ENCODE measurements at places on chromosomes 7 and 10.
A peak's percentile ranks its signal among the peaks of the same experiment; 100 is the strongest.

DNA sequence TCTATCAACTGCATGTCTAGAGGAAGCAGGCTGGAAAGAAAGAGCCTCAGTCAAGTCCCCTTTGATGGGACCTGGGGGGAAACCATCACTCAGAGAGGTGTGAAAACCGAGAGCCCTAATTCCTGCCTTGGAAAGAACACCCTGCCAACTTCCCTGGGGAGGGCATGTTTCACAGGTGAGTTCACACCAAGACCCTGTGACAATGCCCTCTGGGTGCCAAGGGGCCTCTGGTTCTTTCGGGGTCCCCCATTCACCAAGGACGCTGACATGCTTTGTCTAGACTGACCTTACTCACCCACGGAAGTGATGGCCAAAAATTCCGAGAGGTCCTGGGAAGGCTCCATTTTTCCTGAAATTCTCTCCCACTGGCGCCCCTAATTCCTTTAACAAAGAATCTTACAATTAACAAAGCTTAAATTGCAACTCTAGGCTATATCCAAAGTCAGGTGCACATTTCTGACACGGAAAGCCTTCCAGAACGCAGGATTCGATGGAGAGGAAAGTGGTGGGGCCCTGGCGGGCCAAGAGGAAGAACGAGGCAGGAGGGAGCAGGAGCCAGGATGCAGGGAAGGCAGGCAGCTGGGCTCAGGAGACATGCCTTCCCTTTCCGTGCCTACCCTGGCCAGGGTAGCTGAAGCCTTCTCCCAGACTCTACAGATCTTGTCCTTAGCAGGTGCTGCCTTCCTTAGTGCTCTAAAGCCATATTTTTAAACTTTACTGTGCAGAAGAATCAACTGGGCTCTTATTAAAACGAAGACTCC is 23.7 kb downstream of the VSTM4 start:
- DNase-seq: no peak

- peak; percentile 17 for DNase-seq
These were observed 194.0 kb downstream of the TAX1BP1 start for GRCh38 chr7:27933671-27934565.

- DNase-seq: no peak
These were observed 729.9 kb downstream of the ZWINT start for GRCh38 chr10:55631071-55631654.

GRCh38 chr10:77741746-77742145 is 104.1 kb upstream of the KCNMA1 start:
- no peak for DNase-seq

GRCh38 chr7:3551536-3551935 is 250.5 kb downstream of the SDK1 start:
- DNase-seq: no peak

- no peak for DNase-seq
These were observed 118.0 kb upstream of the KMT2C start for GRCh38 chr7:152553671-152554317.

GRCh38 chr10:28853195-28853594 is 175.9 kb downstream of the BAMBI start:
- no peak for DNase-seq

DNA sequence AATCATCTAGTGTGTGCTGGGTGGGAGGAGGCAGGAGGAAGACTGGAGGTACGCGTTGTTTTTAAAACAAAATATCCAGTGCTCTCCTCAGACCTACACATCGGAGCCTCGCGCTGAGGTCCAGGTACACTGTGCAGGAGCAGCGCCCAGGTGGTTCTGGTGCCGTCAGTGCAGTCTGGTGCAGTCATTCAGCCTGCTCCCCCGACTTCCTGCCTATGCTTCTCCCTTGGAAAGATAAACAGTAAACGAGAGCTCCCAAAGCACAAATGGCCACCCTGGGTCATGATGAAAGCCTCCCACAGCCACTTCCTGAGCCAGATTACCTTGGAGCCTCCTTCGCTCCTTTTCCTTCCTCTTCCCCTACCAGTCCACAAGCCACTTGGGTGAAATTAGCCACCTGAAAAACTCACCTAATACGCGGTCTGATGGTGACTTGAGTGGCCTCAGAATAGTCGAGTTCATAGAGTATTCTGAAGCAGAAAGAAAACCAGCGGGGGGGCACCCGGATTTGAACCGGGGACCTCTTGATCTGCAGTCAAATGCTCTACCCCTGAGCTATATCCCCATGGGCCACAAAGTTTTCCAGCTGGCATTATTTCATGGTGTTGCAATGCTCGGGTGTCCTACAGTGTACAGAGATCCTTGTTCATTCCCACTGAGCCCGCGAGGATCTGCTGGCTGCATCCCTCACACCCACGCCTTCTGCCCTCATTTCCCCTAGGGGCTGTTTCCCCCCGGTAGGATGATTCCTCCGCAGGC is 82.5 kb downstream of the ZNF467 start:
- no peak for DNase-seq

DNA sequence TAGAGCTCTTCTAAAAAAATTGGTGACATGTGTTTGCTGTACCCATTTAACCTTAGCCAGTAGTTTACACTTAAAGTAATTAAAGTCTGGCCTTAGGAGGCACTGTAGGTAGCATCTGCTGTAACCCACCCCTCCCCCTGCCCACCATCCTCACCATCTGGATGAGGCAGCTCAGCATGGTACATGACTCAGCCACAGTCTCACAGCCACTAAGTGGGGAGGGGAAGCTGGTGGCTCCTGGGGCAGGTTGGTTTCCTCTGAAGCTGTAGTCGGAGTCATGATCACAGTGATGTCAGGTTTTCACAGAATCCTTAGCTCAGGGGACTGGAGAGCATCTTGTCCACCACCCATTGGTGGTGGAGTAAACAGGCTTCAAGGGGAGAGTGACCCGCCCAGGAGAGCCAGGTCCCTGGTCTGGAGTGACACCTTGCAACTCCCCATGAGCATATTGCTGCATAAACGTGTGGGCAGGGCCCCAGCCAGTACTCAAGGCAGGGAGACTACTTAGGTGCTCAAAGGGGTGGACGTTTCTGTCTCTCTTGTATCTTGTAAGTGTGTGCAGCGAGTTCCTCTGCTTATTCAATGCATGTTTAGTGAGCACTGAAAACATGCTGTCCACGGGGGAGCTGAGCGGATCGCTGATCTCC is 125.9 kb downstream of the GRK5 start:
- DNase-seq: no peak

DNA sequence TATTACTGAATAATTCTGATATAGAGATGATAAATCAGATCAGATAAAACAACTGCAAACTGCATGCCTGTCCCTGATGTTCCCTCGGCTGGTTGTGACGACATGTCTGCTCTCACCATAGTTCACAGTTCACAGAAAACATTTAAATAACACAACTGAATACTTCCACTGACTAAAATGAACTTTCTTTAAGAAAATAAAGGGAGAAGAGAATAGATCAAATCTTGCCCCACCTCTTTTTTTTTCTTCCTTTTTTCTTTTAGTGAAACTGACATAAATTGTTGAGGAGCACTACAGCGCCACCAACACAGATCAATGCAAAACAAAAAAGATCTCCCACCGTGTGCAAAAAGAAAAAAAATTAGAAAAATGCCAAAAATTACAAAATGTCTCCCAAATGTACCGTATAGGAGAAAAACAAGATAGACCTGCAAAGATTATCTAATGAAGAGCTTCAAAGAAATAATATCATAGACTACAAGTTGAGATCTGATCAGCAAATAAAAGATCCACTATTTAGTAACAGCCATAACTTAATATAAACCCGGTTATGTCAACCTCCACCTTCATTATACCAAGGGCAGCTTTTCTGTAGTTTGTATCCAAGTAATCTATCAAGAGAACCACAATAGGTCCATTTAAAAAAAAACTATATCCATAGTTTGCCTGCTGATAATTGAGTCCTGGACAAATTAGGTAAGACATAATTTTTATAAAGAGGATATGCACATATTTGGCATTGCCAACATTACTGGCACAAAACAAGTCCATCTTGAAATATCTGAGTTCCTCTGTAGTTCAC is 30.7 kb upstream of the EPC1 start:
- no peak for DNase-seq

GRCh38 chr7:129047761-129048160 is 7.2 kb downstream of the TNPO3 start:
- no peak for DNase-seq

GRCh38 chr10:79438699-79439085 is 6.7 kb downstream of the ZCCHC24 start:
- DNase-seq: no peak

GRCh38 chr10:87706731-87707130 is 47.1 kb downstream of the PAPSS2 start:
- no peak for DNase-seq

- DNase-seq: no peak
These were observed 233.2 kb upstream of the PPP2R2D start for GRCh38 chr10:131667561-131667960.

GRCh38 chr7:25625306-25625992 is 397.2 kb upstream of the NPVF start:
- peak; percentile 79 for DNase-seq

DNA sequence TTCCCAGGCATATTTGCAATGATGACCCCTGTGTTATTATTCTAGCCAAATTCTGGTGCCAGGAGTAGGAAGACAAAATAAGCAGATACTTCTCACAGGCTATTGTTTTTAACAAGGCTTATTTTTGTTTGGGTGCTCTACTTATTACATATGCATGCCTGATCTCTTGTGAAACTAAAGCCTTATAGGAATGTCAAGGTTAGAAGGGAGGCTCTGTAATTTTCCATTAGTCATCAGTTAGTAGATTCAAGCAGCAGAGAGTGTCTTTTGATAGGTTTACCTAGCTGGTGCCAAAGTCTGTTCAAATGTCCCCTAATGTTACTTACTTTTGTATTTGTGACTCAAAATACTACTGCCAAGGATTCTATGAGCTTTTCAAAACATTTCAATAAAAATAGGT is 11.7 kb upstream of the TMEM106B start:
- no peak for DNase-seq

GRCh38 chr10:5540891-5541290 is 16.1 kb downstream of the CALML3 start:
- DNase-seq: no peak

GRCh38 chr10:18822156-18822555 is 162.9 kb downstream of the ARL5B start:
- DNase-seq: no peak

DNA sequence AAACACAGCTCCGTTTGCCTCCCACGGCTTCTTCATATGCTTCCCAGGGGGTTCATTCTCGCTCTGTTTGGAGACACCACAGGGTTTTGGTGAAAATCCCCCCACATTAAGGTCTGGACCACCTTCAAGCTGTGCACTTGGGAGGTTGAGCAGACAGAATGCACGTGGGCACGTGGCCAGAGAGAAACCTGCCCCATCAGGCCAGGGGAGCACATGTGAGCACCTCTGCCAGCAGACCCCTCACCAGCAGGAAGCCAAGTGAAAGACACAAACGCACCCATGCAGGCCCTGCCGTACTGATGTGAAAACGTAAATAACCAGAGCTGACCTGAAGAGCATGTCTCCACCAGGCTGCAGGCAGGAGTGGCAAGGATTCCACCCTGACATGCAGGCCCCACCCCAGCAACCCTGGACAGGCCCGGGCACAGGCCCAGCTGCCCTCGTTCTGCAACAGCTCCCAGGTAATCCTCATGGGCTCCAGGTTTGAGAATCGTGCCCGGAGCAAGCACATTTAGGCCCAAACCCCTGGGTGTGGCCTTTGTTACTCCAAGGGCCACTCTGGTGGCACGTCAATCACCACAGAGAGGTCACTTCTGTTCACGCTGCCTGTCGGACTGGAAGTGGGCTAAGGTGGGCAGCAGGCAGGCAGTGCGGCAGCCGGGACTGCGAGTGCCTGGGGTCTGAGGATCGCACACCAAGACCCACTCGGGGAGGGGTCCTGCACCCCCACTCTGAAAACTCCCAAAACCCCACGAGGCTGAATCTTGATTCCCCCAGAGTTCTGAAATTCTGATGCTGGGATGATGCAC is 184.4 kb downstream of the PTPRN2 start:
- DNase-seq: no peak

- DNase-seq: no peak
These were observed 44.0 kb upstream of the ITGB1 start for GRCh38 chr10:33001908-33002492.

- no peak for DNase-seq
These were observed 102.3 kb downstream of the SLC25A13 start for GRCh38 chr7:96219378-96220130.

DNA sequence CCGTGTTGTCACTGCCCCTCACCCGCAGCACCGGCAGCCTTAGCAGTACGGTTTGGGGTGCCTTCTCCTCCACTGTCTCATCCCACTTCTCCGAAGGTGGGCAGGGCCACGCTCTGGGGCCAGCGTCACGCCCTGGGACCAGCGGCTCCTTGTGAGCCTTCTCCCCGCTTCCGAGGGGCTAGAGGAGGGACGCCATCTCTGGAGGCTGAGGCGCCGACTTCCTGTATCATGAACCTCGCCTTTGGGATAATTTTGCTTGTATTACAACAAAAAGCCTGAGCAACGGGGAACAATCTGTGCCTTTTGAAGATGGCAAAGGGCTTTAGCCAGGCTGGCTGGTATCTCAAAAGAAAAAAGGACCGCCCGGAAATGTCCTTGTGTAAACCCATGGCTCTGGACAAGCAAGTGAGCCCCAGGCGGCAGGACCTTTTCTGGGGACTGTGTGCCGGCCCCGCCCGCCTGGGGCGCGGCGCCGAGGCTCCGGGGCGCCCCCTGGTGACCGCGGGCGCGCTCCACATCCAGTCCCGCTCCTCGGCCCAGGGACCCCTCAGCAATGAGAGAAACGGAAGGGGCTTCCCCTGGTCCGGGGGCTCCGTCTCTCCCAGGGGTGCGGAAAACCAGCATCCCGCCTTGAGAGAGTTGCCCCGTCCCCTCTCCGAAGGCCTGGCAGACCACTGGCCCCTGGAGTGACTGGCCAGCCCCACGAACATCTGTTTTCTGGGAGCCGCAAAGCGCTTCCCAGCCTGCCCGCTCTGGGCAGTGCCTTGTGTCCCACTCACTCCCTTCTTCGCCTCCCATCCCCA is 3.8 kb downstream of the DEPP1 start:
- DNase-seq: peak; percentile 54

GRCh38 chr10:131567279-131568162 is 256.0 kb upstream of the TCERG1L start:
- no peak for DNase-seq

GRCh38 chr10:84158550-84158949 is 15.1 kb upstream of the GPR15LG start:
- no peak for DNase-seq

GRCh38 chr10:77490534-77491314 is 146.9 kb downstream of the KCNMA1 start:
- DNase-seq: no peak

- no peak for DNase-seq
These were observed 2.5 kb upstream of the AVPI1 start for GRCh38 chr10:97689559-97690020.

DNA sequence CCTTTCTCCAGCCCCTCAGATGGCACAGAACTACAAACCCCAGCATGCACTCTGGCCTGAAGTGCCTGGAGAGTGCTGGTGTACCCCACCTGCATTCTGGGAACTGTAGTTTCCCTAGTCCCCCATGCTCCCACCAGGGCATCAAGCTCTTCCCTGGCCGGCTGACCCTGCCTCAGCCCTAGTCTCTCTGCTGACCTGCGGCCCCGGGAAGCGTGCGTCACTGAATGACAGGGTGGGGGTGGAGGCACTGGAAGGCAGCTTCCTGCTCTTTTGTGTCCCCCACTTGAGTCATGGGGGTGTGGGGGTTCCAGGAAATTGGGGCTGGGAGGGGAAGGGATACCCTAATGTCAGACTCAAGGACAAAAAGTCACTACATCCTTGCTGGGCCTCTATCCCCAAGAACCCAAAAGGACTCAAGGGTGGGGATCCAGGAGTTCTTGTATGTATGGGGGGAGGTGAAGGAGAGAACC is 2.1 kb downstream of the NOS3 start:
- DNase-seq: peak; percentile 46
